ENCODE measurements at places on chromosomes 7 and 10. TPM values are rescaled to one million over a fixed set of nuclear protein-coding genes. Genes with fewer than 3 reads are reported as not detected.

The NPY4R gene
- not detected for total RNA-seq

The AGBL3 gene
- 0.72 TPM for total RNA-seq

The TMEM184A gene
- total RNA-seq, result 204 TPM

The COL26A1 gene
- total RNA-seq, result not detected

The HUS1 gene
- total RNA-seq, result 22.3 TPM

The SGPL1 gene
- 34.2 TPM for total RNA-seq

The SFXN2 gene
- 7.8 TPM for total RNA-seq

The STEAP4 gene
- total RNA-seq, result 50.5 TPM

The SLC18A3 gene
- not detected for total RNA-seq

The NRBF2 gene
- 15.8 TPM for total RNA-seq

The FZD8 gene
- total RNA-seq, result 1.1 TPM

The OIT3 gene
- not detected for total RNA-seq

The GPR141 gene
- not detected for total RNA-seq

The TMEM196 gene
- not detected for total RNA-seq

The NME8 gene
- total RNA-seq, result not detected

The HSPA12A gene
- 2.3 TPM for total RNA-seq

The SPDYE8 gene
- total RNA-seq, result not detected

All from esophagus squamous epithelium (tissue), 5 donors.